Activated T-helper 2 cell treated with anti-CD3 and anti-CD28 coated beads, Interferon-gamma antibody, Interleukin-2, Interleukin-4, amounts not matched to agents 10 μg/mL and 5 μg/mL and 100 μg/mL, durations not matched to agents 14 hours and 24 hours and 36 hours (primary cell): ENCODE measurements at places on chromosomes 13 and 19. TPM values are rescaled to one million over a fixed set of nuclear protein-coding genes. Genes with fewer than 3 reads are reported as not detected.

The LILRA1 gene
- total RNA-seq: not detected in 2 replicates

The LYL1 gene
- total RNA-seq: 5.5 and 5.6 TPM in 2 replicates

The OR7C1 gene
- not detected in 2 replicates for total RNA-seq

- no peak overlapping the region for H3K27ac ChIP-seq
- H3K4me1 ChIP-seq: no peaks in the 10 kb centered on the region
- H3K4me3 ChIP-seq: no peak overlapping the region
- no peaks in the 10 kb centered on the region for H3K27me3 ChIP-seq
Observed at GRCh38 chr13:86082121-86082520, 282.9 kb upstream of the SLITRK6 start.

- no peak for DNase-seq
- H3K36me3 ChIP-seq: no peaks in the 10 kb centered on the region
- no peaks in the 10 kb centered on the region for H3K4me1 ChIP-seq
- H3K4me3 ChIP-seq: no peak overlapping the region
- H3K27ac ChIP-seq: no peak overlapping the region
Observed at GRCh38 chr19:44557933-44558332, 28.5 kb upstream of the CEACAM20 start.

DNA sequence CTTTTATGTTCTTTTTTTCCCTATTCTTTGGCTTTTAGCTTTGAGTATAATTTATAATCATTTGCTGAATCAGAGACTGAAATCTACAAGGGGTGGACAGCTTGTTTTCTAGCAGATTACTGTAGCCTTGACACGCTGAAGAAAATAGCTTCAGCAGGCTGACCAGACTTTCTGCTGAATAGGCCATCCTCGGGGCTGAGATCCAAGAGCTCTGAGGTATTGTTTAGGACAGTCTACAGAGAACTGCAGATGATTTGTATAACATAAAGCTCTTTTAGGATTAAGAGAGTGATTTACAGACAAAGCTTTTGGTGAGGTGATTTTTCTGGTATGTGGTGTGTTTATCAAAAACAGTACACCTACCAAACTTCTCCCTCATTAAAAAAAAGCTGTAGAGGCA lies 16.8 kb downstream of the POLR1D start:
- H3K4me1 ChIP-seq: peaks cover 51% of the 10 kb centered on the region
- no peak overlapping the region for H3K4me3 ChIP-seq
- no peak overlapping the region for H3K27ac ChIP-seq
